Stimulated activated CD4-positive, alpha-beta T cell treated with anti-CD3 and anti-CD28 coated beads, Interleukin-1b, Interleukin-23, amount 100 ng/mL, for 4 hours (primary cell): ENCODE measurements at places on chromosomes 13 and 19.

DNA sequence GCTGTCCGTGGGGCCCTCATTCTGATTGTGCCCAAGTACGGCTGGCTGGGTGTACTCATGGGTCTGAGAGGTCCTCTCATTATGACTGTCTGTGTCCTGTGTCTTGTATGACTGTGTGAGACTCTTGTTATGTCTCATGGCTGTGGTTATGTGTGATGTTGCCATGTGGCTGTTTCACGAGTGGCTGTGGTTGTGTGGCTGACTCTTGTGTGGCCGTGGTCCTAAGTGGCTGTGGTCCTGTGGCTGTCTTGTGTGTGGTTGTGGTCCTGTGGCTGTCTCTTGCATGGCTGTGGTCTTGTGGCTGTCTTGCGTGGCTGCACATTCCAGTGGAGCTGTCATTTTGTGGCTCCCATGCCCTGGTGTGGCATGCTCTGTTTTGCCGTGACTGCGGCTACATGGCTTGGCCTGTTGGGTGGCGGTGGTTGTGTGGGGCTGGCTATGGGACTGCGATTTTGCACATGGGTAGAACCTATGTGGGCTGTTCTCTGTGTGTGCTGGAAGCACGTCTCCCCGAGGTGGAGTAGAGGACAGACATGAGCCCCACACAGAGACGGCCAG lies 2.5 kb downstream of the LYL1 start:
- DNase-seq, result no peak

DNA sequence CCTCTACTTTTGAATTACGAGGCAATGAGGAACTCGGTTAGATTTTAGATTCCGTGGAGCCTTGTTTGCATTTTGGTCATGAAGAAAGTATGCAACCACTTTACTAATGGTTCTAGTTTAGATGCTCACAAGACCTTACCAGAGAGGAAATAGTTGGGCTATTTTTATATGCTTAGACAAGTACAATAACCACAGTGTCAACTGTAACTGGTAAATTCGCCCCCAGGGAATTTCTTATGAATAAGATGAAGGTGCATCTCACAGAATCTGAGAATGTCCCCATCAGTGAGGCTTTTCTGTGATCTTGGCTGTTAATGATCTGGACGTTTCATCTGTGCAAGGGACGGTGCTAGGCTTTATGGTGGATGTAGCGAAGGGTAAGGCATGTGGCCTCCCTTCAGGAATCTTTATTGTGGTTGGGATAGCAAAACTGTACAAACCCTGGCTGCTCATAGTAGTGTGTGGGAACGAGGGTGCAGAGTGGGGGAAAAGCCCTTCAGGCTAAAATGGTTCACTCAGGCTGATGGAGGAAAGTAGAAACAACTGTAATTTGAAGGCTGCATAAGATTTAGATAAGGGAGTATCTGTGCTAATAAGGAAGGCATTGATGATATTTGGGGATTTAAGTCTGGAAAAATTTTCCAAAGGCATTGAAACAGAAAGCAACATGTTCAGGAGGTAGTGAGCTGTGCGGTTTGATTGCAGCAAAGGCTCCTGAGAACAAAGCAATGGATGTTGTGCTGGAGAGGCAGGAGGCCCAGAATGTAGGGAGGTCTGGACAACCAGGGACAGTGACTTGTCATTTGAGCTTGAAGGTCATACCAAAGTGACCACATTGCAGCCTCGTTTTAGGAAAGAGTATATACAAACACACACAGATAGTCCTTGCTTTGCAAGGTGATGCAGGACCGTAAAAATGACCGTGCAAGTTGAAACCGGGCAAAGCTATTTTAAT lies 28.4 kb downstream of the UBAC2 start:
- DNase-seq, result no peak

GRCh38 chr13:65260946-65261891 lies 1968.9 kb downstream of the PCDH9 start:
- no peak for DNase-seq

GRCh38 chr13:37187105-37187504 lies 81.6 kb upstream of the CSNK1A1L start:
- no peak for DNase-seq

- no peak for DNase-seq
These were observed 1.3 kb downstream of the BBC3 start for GRCh38 chr19:47229676-47230053.

DNA sequence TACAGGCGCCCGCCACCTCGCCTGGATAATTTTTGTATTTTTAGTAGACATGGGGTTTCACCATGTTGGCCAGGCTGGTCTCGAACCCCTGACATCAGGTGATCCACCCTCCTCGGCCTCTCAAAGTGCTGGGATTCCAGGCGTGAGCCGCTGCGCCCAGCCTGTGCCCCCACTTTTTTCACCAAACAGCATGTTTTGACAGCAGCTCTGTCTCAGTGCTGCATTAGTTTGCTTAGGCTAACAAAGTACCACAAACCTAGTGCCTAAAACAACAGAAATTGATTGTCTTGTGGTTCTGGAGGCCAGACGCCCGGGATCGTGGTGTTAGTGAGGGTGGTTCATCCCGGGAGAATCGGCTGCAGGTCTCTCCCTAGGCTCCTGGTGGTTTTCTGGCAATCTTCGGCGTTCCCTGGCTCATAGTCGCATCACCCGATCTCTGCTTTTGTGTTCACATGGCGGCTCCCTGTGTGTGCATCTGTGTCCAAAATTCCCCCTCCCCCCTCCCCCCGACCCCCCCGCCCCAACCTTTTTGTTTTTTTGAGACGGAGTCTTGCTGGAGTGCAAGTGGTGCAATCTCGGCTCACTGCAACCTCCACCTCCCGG lies 30.0 kb downstream of the MYH14 start:
- DNase-seq, result no peak

DNA sequence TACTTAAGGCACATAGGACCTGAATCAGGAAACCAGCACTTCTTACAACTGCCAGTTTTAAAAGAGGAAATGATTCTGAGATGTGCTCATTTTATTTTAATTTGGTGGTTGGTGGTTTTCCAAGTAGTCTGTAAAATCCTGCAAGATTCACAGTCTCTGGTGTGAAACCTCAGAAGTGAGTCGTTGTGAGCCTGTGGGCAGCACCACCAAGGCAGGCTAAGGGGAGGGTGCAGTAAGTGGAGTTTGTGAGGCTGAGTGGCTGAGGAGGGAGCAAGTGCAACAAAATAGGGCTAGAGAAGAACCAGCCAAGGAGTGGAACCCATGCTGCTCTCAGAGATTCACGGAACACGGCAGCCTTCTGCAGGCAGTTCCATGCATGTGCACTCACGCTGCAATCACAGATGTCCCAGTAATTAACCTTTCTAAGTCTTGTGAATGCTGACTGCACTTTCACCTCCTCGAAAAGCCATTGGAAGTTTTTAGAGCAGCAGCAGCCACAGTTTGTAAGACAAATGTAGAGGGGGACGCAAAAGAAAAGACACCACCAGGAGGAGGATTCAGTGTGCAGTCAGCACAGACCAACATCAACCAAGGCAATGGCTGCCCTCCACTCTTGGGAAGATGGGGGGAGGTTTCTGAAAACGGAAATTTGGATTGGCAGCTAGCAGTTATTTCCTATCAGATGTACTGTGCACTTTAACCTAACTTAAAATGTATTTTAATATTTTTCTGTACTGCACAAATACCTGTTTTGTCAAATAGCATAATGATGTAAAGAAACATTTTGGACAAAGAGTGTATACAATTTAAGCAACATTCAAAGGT lies 44.9 kb downstream of the ESD start:
- peak; percentile 6 for DNase-seq

GRCh38 chr13:99564386-99564785 lies 63.1 kb downstream of the TM9SF2 start:
- DNase-seq, result no peak

DNA sequence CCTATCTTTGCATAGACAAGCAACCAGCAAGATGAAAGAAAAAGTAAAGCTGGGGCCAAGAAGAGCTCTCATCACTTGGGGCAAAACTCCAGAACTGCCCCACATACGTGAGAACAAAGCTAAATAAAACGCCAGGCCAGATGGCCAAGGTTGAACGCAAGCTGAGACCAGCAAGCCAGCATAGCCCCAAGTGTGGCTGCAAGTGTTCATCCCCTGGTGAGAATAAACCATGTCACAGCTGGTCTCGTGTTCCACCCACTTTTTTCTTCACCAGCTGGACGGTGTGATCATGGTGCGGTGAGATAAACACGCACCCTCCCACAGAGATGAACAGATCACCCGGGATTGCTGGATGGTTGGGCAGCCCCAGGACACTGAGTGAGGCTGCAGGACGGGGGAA lies 109.6 kb upstream of the CACNA1A start:
- no peak for DNase-seq

- DNase-seq, result no peak
These were observed 1.1 kb upstream of the PSMC4 start for GRCh38 chr19:39969681-39970424.

DNA sequence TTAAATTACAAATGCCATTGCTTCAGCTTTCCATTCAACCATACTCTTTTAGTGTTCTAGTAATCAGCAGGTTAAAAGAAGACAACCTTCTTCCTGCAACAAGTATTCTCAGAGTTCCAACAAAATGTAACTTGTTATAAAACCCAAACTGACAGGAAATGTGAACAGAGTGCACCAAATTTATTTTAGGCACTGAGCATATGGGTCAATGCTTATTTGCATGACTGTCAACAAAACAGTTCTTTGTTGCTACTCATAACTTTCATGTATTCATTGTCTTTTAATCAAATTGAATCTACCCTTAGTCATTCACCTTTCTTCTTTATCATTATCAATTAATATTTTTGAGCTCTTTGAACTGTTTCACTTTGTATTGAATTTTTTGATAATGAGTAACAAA lies 554.1 kb downstream of the DACH1 start:
- no peak for DNase-seq

DNA sequence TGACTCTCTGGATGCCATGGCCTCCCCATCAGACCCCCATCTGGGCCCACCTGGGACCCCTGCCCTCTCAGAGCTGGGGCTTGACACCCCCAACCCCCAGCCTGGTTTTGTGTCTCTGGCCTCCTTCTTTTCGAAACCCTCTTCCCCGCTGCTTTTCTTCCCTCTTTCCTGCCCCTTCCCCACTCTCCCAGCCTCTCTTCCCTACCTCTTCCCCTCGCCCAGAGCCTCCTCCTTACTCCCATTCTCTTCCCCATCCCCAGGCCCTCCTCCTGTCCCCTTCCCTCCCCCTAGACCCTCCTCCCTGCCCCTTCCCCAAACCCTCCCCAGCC lies 2.1 kb downstream of the TNFSF9 start:
- no peak for DNase-seq

GRCh38 chr13:97397267-97397666 lies 36.7 kb upstream of the RAP2A start:
- no peak for DNase-seq

DNA sequence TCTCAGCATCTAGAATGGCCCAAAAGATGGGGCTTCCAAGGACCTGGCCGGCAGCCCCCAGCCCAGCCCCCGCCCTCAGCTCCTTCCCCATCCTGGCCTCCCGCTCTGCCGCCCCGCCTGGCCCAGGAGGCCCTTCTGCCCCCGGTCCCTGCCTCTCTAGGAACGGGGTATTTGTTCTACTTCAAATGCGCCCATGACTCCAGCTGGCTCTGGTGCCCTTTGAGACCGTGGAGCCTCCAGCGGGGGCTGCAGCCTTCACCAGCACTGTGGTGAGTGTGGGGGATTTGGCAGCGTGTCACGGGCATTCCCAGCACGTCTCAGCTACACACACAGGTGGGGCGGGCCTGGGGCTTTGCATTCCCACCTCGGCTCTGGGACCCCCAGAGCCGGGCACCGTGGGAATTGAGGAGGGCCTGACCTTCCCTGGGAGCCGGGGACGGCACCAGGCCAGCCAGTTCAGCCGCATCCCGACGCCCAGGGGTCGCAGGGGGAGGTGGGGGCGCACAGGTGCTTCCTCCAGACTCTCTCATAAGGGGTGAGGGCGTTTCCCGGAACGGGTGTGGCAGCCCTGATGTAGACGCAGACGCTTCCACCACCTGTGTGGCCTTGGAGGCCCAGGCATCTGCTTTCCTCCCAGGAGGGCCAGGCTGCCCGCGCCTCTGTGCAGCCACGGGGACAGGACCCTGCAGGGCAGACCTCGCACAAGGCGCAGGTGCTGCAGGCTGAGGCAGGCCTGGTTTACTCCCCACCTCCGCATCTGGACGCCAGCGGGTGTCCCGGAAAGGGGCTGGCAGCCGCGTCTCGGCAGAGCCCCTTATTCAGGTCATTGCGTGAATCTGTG lies 947 bp downstream of the ATP4B start:
- no peak for DNase-seq

DNA sequence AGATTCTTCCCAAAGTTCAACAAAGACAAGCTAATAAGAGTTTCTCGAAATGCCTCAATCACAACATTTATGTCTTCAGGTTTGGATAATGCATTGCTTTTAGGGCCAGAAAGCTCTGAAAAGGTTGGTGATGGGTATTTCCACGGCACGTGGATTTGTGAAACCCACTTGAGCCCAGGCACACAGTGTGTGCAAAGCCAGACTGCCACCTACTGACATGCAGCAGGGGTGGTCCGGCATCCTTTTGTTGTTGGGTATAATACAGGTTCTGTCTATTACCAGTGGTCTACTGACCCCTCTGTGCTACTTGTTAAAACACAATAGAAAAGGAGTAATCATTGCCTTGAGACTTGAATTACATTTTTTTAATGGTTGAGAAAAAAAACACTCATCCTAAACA lies 225.6 kb downstream of the RAP2A start:
- no peak for DNase-seq

DNA sequence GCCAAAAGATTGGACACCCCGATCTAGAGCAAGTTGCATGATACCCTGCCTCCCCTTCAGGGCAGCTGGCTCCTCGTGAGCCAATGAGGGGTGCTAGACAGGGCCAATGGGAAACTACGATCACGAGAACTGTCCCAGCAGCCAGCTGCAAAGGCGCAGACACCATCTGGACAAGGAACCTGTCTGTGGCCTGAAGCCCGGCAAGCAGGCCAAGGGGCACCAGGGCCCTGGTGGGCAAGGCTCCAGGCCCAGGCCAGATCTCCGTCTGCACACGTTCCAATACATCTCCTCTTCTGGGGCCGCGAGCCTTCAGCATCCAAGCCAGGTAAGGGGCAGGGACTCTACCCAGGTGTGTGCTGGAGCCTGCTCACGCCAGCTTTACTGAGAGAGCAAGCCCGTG lies 20.2 kb downstream of the MED26 start:
- DNase-seq, result no peak

- DNase-seq, result peak; percentile 83
These were observed 27.7 kb downstream of the MEIS3 start for GRCh38 chr19:47391510-47392223.

GRCh38 chr19:41617941-41618730 lies 8.7 kb downstream of the CEACAM4 start:
- no peak for DNase-seq

- DNase-seq, result no peak
These were observed 498 bp downstream of the LILRB1 start for GRCh38 chr19:54630782-54631181.
